ENCODE measurements at places on chromosomes 6 and 20. TPM values are rescaled to one million over a fixed set of nuclear protein-coding genes. Genes with fewer than 3 reads are reported as not detected.

DNA sequence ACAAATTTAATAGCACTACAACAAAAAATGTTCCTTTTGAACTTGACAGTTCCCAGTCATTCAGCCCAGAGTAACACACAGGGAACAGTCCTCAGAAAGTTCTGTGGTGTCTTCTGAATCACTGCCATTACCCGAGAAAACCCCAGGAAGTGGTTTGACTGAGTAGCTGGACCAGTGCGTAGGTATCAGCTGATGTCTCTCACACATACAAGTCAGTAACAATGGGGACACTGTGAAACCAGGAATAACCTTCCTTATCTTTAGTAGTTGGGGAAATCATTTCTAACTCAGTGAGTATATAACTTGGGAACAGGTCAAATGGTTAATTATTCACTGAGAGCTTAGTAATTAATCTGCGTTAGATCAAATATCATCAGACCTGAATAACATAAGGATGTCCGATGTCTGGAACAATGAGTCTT is 73.1 kb downstream of the HIVEP2 start:
- no peaks in the 10 kb centered on the region for H3K4me1 ChIP-seq
- peak overlapping the region; percentile 20 for H3K4me3 ChIP-seq
- H3K27ac ChIP-seq = peak overlapping the region; percentile 62
- H3K27me3 ChIP-seq = no peaks in the 10 kb centered on the region
- no peak for DNase-seq

GRCh38 chr6:111410371-111410770 is 72.6 kb downstream of the REV3L start:
- H3K4me3 ChIP-seq = no peak overlapping the region
- H3K27ac ChIP-seq = no peak overlapping the region
- no peaks in the 10 kb centered on the region for H3K4me1 ChIP-seq
- DNase-seq = no peak
- no peaks in the 10 kb centered on the region for H3K36me3 ChIP-seq
- H3K27me3 ChIP-seq = no peaks in the 10 kb centered on the region

DNA sequence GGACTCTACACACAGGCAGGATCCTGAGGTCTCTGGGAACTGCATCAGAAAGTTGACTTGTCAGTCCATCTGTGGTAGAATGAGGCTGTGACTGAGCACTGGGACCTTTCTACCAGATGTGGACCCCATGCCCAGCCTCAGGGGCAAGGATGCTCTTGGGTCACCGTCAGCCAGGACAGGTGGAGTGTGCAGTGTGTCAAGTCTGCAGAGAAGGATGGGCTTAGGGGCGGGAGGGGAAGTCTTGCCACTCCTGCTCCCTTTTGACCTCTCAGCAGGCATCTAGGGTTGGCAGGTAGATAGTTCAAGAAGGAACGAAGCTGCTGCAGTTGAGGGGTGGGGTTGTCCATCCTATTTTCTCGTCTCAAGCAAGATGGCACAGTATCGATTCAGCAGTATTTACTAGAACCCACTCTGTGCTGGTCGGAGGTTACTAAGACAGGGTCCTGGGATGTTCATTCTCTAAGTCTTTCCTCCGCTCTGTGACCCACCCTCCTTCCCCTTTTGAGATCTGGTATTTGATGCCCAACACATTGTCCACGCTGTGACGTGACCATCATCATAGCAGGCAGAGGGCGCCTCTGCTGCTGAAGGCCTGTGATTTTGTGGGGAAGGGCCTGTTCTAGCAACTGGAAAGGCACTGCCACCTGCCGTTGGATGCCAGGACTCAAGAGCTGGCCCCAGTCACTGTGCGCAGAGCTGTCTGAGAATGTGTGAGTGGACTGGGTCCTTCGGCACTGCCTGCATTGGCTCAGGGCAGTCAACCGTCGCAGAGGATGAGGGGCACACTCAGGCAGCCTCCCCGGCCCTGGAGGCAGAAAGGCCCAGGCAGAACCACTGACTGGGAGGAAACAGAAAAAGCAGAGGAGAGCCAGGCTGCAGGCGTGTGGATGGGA is 23.2 kb downstream of the RBCK1 start:
- no peak overlapping the region for H3K27ac ChIP-seq
- no peak overlapping the region for H3K4me3 ChIP-seq
- H3K4me1 ChIP-seq = no peaks in the 10 kb centered on the region
- H3K36me3 ChIP-seq = no peaks in the 10 kb centered on the region

GRCh38 chr6:124298730-124299129 is 495.1 kb downstream of the NKAIN2 start:
- no peak for DNase-seq
- H3K36me3 ChIP-seq = no peaks in the 10 kb centered on the region
- no peak overlapping the region for H3K4me3 ChIP-seq
- no peaks in the 10 kb centered on the region for H3K4me1 ChIP-seq
- no peak overlapping the region for H3K27ac ChIP-seq
- no peaks in the 10 kb centered on the region for H3K27me3 ChIP-seq

GRCh38 chr20:50175938-50176933 is 14.4 kb upstream of the CEBPB start:
- H3K36me3 ChIP-seq = no peaks in the 10 kb centered on the region
- no peak overlapping the region for H3K27ac ChIP-seq
- H3K27me3 ChIP-seq = no peaks in the 10 kb centered on the region
- H3K4me3 ChIP-seq = no peak overlapping the region
- DNase-seq = no peak

DNA sequence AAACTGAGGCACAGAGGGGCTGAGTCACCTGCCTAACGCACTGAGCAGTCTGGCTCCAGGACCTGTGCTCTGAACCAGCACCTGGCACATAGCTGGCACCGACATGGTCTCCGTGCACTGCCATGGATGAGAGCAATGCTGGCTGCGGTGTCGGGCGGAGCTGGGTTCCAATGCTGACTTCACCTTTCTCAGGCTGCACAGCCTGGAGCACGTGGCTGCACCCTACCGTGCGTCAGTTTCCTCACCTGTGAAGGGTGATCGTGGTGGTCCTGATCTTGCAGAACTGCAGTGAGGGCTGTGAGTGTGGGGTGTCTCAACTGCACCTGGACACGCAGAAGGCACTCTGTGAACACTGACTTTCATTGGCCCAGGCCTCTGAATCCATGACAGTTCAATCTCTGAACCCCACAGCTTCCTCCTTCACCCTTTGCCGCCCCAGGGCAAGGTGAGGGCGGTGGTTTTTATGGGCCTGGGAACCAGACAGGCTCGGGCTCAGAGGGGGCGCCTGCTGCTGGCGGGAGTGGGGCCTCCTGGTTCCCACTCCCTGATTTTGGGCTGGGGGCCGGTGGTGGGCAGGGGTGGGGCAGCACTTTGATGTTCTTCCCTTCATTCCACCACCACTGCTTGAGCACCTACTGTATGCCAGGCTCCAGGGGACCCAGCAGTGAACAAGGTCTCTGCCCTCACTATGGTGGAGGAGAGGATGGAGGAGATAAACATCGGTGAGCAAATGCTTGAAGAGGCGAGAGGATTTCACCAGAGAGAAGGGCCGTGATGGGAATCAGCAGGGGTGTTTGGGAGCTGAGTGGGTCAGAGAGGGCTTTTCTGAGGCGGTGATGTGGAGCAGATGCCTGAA is 102.9 kb downstream of the CEBPB start:
- H3K27me3 ChIP-seq = no peaks in the 10 kb centered on the region
- peak overlapping the region; percentile 89 for H3K27ac ChIP-seq
- DNase-seq = no peak
- H3K36me3 ChIP-seq = no peaks in the 10 kb centered on the region
- H3K4me1 ChIP-seq = peaks cover 7% of the 10 kb centered on the region

- H3K4me1 ChIP-seq = peaks cover 35% of the 10 kb centered on the region
- H3K27ac ChIP-seq = peak overlapping the region; percentile 79
- no peaks in the 10 kb centered on the region for H3K27me3 ChIP-seq
- H3K4me3 ChIP-seq = no peak overlapping the region
Measured at GRCh38 chr6:33695451-33695887, 16.0 kb downstream of the UQCC2 start.

DNA sequence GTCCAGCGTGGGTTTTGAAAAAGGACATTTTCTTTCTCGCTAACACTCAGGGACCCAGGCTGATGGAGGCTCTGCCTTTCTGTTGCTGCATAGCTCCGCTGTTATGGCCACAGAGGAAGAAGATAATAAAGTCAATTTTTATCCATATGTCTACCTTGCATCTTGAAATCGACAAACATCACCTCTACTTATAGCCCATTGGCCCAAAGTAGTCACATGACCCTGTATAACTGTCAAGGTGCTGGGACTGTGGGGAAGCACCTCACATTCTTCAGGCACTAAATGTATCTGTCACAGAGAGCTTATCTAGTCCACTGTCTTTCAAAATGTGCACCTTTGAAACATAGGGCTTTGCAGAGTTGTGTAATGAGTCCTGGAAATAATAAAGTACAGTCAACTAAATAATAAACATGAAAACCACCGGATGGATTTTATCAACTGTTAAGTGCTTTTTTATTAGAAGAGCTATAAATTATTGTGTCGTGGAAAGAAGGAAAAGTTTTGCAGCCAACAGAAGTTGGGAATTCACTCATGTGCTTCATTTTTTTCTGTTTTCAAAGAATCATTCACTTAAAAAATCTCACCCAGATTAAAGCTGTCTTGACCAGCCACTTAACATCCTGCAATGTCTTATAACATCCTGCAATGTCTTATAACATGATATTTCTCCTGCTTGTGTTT is 47.7 kb upstream of the RCAN2 start:
- H3K4me1 ChIP-seq = no peaks in the 10 kb centered on the region
- H3K27ac ChIP-seq = no peak overlapping the region
- no peaks in the 10 kb centered on the region for H3K36me3 ChIP-seq
- no peaks in the 10 kb centered on the region for H3K27me3 ChIP-seq
- DNase-seq = no peak

DNA sequence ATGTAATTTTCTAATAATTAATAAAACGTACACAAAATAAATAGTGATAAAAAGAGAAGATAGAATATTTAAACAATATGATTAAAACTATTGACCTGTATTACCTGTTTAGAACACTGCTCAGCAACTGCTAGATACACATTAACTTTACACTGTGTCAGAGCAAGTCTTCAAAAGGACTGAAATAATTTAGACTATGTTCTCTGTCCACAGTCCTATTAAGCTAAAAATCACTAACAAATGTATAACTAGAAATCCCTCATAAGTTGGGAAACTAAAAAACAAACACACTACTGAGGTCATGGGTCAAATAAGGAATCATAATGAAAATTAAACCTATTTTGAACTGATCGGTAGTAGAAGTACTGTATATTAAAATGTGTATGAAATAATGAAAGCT is 181.7 kb downstream of the QKI start:
- H3K27me3 ChIP-seq = no peaks in the 10 kb centered on the region
- H3K4me1 ChIP-seq = no peaks in the 10 kb centered on the region
- no peaks in the 10 kb centered on the region for H3K36me3 ChIP-seq
- DNase-seq = no peak
- H3K4me3 ChIP-seq = no peak overlapping the region

DNA sequence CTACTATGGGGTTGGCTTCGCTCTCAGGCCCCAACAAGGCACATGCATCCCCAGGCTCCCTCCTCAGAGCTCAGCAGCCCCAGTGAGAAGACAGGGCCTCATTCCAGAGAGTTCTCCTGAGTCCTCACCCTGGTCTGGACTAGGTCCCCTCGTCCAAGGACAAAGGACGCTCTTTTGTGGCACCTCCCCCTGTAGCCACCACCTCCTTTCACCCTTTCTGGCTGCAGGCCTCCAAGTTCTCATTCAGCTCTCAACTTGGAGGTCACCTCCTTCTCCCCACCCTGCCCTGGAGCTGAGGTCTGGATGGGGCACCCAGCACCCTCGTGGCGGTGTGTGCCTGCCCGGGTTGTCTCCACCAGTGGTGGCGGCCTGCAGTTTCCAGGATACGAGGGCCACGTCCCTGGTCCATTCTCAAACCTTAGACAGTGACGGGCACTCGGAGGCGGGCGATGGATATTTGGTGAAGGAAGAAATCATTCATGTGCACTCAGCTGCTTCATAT is 2.5 kb downstream of the UNC93A start:
- H3K4me3 ChIP-seq = no peak overlapping the region
- no peak for DNase-seq
- no peak overlapping the region for H3K27ac ChIP-seq

DNA sequence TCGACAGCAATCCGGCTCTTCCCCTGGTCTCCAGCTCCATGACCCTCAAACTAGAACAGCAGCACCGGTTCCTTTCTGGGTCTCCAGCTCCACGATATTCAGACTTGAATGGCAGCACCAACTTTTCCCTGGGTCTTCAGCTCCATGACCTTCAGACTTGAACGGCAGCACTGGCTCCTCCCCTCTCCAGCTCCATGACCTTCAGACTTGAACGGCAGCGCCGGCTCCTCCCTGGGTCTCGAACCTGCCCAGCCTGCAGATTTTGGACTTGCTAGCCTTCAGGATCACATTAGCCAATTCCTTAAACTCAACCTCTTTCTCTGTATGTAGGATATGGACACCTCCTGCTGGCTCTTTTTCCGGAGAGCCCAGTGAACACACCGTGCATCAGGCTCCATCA is 350.9 kb downstream of the PREX1 start:
- no peaks in the 10 kb centered on the region for H3K4me1 ChIP-seq
- H3K36me3 ChIP-seq = no peaks in the 10 kb centered on the region
- H3K27me3 ChIP-seq = peaks cover 23% of the 10 kb centered on the region
- H3K4me3 ChIP-seq = no peak overlapping the region
- no peak overlapping the region for H3K27ac ChIP-seq
- DNase-seq = no peak

- no peaks in the 10 kb centered on the region for H3K27me3 ChIP-seq
- peaks cover 10% of the 10 kb centered on the region for H3K4me1 ChIP-seq
- no peak overlapping the region for H3K4me3 ChIP-seq
- H3K36me3 ChIP-seq = no peaks in the 10 kb centered on the region
- no peak for DNase-seq
Measured at GRCh38 chr6:156852147-156852857, 75.1 kb downstream of the ARID1B start.

DNA sequence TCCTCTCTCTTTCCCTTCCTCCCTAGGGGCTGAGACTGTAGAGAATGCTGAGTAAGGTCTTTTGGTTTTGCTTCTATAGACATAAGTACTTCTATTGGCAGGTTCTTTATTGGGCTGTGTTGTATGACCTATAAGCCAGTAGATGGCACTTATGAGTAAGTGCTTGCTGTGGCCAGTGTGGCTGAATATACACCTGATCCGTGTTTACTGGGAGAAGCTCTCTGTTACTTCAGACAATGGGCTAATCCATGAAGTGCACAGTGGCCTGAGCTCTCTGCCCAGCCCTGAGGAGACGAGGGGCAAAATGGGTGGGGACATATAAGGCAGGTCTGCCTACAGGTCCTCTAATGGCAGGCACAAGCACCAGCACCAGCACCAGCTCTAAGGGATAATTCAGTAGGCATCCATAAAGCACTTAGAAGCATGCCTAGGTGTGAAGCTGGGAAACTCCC is 610.3 kb downstream of the RNF144B start:
- DNase-seq = no peak
- no peaks in the 10 kb centered on the region for H3K36me3 ChIP-seq

GRCh38 chr6:154258064-154258757 is 98.4 kb downstream of the IPCEF1 start:
- H3K27me3 ChIP-seq = no peaks in the 10 kb centered on the region
- no peak overlapping the region for H3K4me3 ChIP-seq
- no peaks in the 10 kb centered on the region for H3K4me1 ChIP-seq
- DNase-seq = no peak

Gene PTPRA
- 96.0 TPM for total RNA-seq

Gene PXMP4
- total RNA-seq = 14.3 TPM

Gene TAAR9
- total RNA-seq = not detected

Gene ECT2L
- total RNA-seq = 0.16 TPM

Gene CAGE1
- not detected for total RNA-seq

Gene DUSP15
- 1.9 TPM for total RNA-seq

Measured in breast epithelium (tissue), 4 donors.